ENCODE measurements at places on chromosomes 2 and 18. TPM values are rescaled to one million over a fixed set of nuclear protein-coding genes. Genes with fewer than 3 reads are reported as not detected.

- H3K27ac ChIP-seq, result no peak overlapping the region
- H3K4me3 ChIP-seq, result no peak overlapping the region
- no peaks in the 10 kb centered on the region for H3K27me3 ChIP-seq
- no peaks in the 10 kb centered on the region for H3K36me3 ChIP-seq
- no peak for DNase-seq
Observed at GRCh38 chr2:178219247-178219646, 24.9 kb downstream of the OSBPL6 start.

DNA sequence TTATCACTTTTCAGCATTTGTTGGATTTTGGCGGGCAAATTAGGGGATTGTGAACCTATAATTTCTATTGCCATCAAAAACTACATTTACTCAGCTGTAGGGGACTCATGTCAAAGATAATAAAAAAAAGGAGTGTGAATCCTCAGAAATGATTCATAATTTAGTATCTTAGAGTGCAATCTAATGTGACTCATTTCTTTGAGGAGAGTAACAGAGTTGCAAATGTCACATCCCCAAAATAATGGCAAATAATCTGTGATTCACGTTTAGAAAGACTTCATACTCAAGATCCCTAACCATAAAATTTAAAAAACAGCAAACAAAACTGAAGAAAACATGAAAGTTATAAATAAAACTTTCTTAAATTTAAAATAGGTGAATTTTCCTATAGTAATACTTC, 373.0 kb downstream of the CDH2 start:
- no peaks in the 10 kb centered on the region for H3K27me3 ChIP-seq
- H3K36me3 ChIP-seq, result no peaks in the 10 kb centered on the region
- no peaks in the 10 kb centered on the region for H3K4me1 ChIP-seq
- H3K4me3 ChIP-seq, result no peak overlapping the region
- no peak for DNase-seq
- no peak overlapping the region for H3K27ac ChIP-seq

GRCh38 chr2:237797253-237797652, 1.3 kb upstream of the RBM44 start:
- no peak for DNase-seq
- no peak overlapping the region for H3K27ac ChIP-seq
- no peaks in the 10 kb centered on the region for H3K27me3 ChIP-seq

DNA sequence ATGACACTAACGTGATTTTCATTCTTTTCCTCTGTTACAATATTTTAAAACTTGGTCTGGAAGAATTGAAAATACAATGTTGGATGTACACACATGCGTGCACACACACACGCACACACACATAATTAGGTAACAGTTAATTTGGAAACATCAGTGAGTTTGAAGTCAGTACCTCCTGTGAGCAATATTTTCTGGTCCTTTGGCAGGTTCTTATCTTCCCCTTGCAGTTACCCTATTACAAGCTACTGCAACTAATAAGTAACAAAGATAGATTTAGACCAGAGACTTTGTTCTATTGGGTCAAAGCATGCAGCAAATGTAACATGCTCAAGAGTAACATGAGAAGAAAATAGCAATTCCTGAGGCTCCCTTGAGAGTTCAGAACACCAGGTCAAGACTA, 73.3 kb downstream of the ZNF385B start:
- H3K36me3 ChIP-seq, result no peaks in the 10 kb centered on the region
- H3K27ac ChIP-seq, result no peak overlapping the region
- no peaks in the 10 kb centered on the region for H3K27me3 ChIP-seq
- H3K4me1 ChIP-seq, result no peaks in the 10 kb centered on the region
- H3K4me3 ChIP-seq, result no peak overlapping the region

DNA sequence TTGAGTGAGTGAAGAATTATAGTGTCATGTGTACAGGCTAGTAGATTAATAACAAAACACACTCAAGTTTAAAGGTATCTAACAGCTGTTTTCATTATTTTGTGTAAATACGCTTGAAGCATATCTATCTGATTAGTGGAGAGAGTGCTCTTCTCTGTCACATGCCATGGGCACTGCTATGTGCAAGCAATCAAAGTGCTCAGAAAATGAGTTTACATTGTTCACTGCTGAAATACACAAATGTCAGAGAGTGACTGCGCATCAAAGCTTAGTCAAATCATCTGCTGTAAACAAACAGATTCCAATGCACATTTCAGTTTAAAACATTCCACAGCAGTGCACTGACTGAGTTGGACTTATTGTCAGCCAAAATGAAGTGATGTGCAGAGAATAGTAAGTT, 423.4 kb downstream of the ZEB2 start:
- H3K4me3 ChIP-seq, result no peak overlapping the region
- H3K36me3 ChIP-seq, result no peaks in the 10 kb centered on the region
- DNase-seq, result no peak

- no peak for DNase-seq
- no peaks in the 10 kb centered on the region for H3K27me3 ChIP-seq
- H3K27ac ChIP-seq, result no peak overlapping the region
- no peaks in the 10 kb centered on the region for H3K4me1 ChIP-seq
- peaks cover 3% of the 10 kb centered on the region for H3K36me3 ChIP-seq
- H3K4me3 ChIP-seq, result no peak overlapping the region
Observed at GRCh38 chr2:182929972-182930371, 63.5 kb upstream of the FRZB start.

GRCh38 chr2:6845903-6846302, 19.8 kb downstream of the CMPK2 start:
- H3K27ac ChIP-seq, result no peak overlapping the region
- peaks cover 28% of the 10 kb centered on the region for H3K36me3 ChIP-seq
- no peaks in the 10 kb centered on the region for H3K27me3 ChIP-seq
- H3K4me1 ChIP-seq, result no peaks in the 10 kb centered on the region
- no peak overlapping the region for H3K4me3 ChIP-seq

GRCh38 chr2:42030829-42031228, 17.0 kb upstream of the PKDCC start:
- no peak overlapping the region for H3K27ac ChIP-seq
- no peaks in the 10 kb centered on the region for H3K27me3 ChIP-seq
- H3K4me3 ChIP-seq, result no peak overlapping the region
- H3K36me3 ChIP-seq, result no peaks in the 10 kb centered on the region
- DNase-seq, result no peak

DNA sequence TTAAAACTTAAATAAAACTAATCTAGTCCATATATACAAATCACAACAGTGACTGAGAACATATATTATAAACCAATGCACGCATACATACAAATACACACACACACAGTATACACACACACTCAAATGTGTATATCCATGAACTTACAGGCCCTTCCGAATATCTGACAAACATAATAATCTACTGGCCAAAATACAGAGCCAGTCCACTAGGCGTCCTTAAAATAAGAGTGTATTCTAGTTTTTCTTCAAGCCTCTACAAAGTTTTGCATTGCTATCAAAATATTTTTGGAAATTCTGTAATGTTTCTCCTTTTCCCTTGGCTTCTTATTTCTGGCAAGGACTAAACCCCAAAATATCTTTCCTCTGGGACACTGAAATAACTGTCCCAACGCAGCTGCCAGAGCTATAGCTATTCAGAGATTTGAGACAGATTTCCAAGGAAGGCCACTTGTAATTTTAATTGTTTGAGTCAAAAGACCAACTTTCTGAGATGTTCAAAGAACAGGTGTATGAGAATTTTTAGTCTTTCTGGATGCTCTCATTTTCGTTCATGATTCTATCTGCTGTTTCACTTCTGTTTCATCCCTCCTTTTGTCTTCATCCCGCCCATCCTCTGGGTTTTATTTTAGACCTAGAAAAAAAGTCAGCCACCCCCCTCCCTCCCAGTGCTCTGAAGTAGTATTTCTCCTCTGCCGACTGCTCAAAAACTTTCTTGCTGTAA, 24.1 kb upstream of the SP3 start:
- no peaks in the 10 kb centered on the region for H3K27me3 ChIP-seq
- H3K4me3 ChIP-seq, result no peak overlapping the region
- no peaks in the 10 kb centered on the region for H3K36me3 ChIP-seq
- no peak for DNase-seq
- H3K27ac ChIP-seq, result peak overlapping the region; percentile 59
- peaks cover 29% of the 10 kb centered on the region for H3K4me1 ChIP-seq

- H3K27me3 ChIP-seq, result no peaks in the 10 kb centered on the region
- peaks cover 50% of the 10 kb centered on the region for H3K36me3 ChIP-seq
- peaks cover 18% of the 10 kb centered on the region for H3K4me1 ChIP-seq
- peak overlapping the region; percentile 32 for H3K27ac ChIP-seq
- H3K4me3 ChIP-seq, result no peak overlapping the region
- DNase-seq, result peak; percentile 67
Observed at GRCh38 chr2:219285894-219286425, 6.8 kb downstream of the DNAJB2 start.

- H3K4me3 ChIP-seq, result no peak overlapping the region
- no peak overlapping the region for H3K27ac ChIP-seq
- no peaks in the 10 kb centered on the region for H3K36me3 ChIP-seq
- no peak for DNase-seq
- H3K4me1 ChIP-seq, result no peaks in the 10 kb centered on the region
Observed at GRCh38 chr2:63432373-63432772, 155.9 kb downstream of the WDPCP start.

DNA sequence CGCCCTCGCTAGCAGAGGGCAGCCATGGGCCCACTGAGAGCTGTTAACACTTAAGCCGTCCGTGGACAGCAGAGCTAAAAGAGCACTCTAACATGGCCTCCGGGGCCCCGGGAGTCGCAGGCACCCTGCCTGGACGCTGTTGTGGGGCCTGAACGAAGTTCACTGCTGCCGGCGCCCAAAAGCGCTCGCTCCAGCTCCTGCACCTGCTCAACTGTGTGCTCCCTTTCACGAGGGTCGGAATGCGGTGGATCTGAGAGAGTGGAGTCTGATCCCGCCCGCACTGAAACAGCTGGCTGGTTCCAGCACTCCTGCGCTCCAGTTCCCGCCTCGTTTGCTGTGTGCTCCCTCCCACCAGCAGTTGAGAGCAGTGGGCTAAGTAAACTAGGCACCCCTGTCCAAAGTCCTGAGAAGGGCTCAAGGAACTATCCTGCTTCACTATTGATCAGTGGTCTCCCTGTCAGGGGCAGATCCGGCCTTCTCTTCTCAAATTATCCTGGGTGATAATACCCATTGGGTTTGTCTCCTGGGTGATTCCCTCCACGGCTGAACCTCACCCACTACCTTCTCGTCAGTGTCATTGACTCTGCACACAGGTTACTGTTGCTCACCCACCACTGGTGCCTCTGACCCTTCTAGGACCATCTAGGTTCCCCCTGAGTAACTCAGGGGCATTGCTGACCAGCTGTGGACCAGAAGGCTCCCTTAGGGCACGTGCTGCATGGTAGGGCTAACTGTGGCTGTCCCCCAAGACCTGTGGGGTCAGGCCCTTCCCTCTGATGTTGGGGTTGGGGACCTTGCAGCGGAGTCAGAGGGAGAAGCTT, 23.5 kb downstream of the B3GNT7 start:
- H3K4me1 ChIP-seq, result no peaks in the 10 kb centered on the region
- no peaks in the 10 kb centered on the region for H3K27me3 ChIP-seq
- H3K4me3 ChIP-seq, result no peak overlapping the region

DNA sequence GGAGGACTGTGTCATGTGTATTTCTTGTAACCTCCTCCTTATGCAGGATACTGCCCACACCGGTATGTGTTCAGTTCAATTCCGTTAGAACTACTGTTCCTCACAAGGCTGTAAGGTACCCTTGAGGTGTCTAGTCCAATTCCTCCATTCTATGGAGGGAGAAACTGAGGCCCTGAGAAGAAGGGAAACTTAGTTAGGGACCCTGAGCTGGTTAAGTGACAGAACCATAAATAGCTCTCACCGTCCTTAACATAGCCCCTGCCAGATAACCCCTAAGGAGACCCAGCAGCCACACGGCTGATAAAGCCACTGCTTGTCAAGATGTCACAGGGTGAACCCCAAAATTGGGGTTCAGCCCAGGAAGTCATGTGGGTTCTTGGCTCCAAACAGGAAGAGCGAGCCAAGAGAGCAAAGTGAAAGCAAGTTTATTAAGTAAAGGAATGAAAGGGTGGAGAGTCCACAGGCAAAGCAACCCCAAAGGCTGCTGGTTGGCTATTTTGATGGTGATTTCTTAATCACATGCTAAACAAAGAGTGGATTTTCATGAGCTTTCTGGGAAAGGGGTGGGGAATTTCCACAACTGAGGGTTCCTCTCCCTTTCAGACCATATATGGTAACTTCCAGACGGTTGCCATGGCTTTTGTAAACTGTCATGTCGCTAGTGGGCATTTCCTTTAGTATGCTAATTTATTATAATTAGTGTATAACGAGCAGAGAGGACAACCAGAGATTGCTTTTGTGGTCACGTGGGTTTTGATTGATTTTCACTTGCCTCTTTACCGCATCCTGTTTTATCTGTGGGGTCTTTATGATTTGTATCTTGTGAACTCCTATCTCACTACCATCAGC, 83.4 kb upstream of the RTN4 start:
- no peaks in the 10 kb centered on the region for H3K36me3 ChIP-seq
- DNase-seq, result peak; percentile 74
- H3K4me1 ChIP-seq, result peaks cover 36% of the 10 kb centered on the region
- H3K27me3 ChIP-seq, result no peaks in the 10 kb centered on the region
- peak overlapping the region; percentile 34 for H3K4me3 ChIP-seq

- H3K27ac ChIP-seq, result no peak overlapping the region
- H3K36me3 ChIP-seq, result no peaks in the 10 kb centered on the region
- DNase-seq, result no peak
- no peak overlapping the region for H3K4me3 ChIP-seq
- H3K27me3 ChIP-seq, result no peaks in the 10 kb centered on the region
- no peaks in the 10 kb centered on the region for H3K4me1 ChIP-seq
Observed at GRCh38 chr2:100675855-100676254, 113.1 kb downstream of the PDCL3 start.

- H3K4me3 ChIP-seq, result no peak overlapping the region
- H3K36me3 ChIP-seq, result no peaks in the 10 kb centered on the region
- no peaks in the 10 kb centered on the region for H3K4me1 ChIP-seq
- peak overlapping the region; percentile 79 for H3K27ac ChIP-seq
- no peak for DNase-seq
- no peaks in the 10 kb centered on the region for H3K27me3 ChIP-seq
Observed at GRCh38 chr2:39469807-39470206, 32.7 kb upstream of the MAP4K3 start.

- no peaks in the 10 kb centered on the region for H3K27me3 ChIP-seq
- H3K27ac ChIP-seq, result no peak overlapping the region
- H3K4me3 ChIP-seq, result no peak overlapping the region
- no peak for DNase-seq
Observed at GRCh38 chr18:1511619-1512311, 607.1 kb downstream of the ADCYAP1 start.

- no peaks in the 10 kb centered on the region for H3K27me3 ChIP-seq
- H3K4me1 ChIP-seq, result peaks cover 21% of the 10 kb centered on the region
- no peak overlapping the region for H3K27ac ChIP-seq
- no peak for DNase-seq
- H3K4me3 ChIP-seq, result no peak overlapping the region
Observed at GRCh38 chr2:221555494-221555846, 16.6 kb downstream of the EPHA4 start.

Gene RPS27A
- 2,206 TPM for polyA plus RNA-seq

Gene ZNF385B
- polyA plus RNA-seq, result not detected

Gene SLC16A14
- polyA plus RNA-seq, result 4.8 TPM

Gene ARHGAP25
- polyA plus RNA-seq, result 18.1 TPM

Gene ALK
- polyA plus RNA-seq, result 0.60 TPM

Gene SULT1C4
- polyA plus RNA-seq, result not detected

Gene EPB41L3
- polyA plus RNA-seq, result 78.8 TPM

Gene ERMN
- polyA plus RNA-seq, result not detected

Gene FAM228A
- polyA plus RNA-seq, result not detected

Gene MAPK4
- polyA plus RNA-seq, result 0.96 TPM

Measured in sigmoid colon (tissue), 7 donors.